ENCODE measurements at places on chromosomes 4 and X.

DNA sequence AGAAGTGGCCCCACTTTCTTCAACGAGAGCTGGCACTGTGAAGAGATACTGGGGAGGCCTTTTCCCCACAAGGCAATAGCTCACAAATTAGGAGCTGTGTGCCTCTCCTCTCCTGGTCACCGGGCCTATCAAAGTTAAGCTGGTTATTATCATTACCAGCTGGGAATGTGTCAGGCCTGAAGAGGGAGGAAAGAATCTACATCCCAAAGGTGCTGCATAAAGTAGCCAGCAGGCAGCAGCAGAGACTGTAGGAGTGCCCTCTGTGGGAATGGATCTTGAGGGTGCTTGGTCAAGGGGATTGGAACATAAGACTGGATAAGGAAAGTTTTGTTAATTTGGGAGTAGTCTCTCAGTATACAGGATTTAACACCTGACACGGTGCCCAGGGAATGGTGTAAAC is 9.1 kb upstream of the TMPRSS11D start:
- DNase-seq: no peak

DNA sequence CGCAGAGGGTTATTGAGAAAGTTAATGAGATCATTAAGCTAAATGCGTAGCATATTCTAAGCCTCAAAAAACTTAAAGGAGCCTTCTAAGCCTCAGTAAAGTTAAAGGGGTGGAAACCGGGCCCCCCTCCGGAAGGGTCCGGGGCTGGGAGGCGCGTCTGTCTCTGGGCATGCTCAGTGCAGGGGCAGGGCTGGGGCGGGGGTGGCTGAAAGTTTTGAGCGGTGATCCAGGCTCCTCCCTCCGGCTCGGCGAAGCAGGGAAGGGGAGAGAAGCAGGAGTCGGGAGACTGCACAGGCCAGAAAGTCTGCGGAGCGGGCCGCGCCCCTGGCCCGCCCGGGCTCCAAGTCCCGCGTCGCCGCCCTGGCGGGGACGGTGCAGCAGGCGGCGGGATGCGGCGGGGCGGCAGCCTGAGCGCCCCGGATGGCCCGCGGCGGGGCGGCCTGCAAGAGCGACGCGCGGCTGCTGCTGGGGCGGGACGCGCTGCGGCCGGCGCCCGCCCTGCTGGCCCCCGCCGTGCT is at the start of gene EVC:
Gene EVC (plus strand): TSS at position 241 of the 518 bp plus-strand sequence. CDS start 180 bp downstream, at position 421.
- DNase-seq: no peak

DNA sequence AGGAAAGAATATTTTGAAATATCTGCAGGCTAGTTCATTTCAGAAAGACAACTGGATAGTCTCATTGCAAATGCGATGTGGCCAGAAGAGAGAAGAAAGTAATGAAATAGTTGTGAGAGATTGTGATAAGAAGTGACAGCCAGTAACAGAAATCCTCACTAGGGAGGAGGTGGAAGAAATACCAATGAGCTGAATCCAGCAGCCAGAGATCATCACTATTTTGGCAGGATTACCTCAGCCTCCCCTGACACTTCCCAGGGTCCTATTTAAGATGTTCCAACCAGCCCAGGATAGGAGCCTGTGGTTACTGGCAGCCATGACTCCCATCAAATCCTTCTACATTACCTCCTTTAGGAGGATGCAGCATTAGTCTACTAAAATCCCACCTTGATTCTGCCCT is 76.7 kb upstream of the ARHGAP24 start:
- DNase-seq: no peak

DNA sequence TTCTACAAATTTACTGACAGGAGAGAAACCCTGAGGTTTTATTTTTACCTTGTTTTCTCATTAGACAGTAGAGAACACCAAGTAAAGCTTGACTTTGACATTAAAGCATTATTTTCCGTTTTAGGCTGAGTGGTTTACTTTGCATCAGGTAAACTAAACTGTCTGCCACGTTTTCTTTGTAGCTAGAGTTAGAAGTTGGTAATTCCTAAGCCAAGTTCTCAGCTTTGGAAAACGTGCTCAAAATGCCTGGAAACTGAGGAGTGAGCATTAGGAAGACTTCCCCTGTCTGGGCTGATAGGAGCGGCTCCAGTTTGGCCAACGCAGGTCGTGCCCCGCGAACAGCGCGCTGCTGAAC is 819 bp downstream of the PDLIM3 start:
- DNase-seq: no peak

GRCh38 chr4:7964890-7965662 is 25.4 kb upstream of the AFAP1 start:
- DNase-seq: no peak

DNA sequence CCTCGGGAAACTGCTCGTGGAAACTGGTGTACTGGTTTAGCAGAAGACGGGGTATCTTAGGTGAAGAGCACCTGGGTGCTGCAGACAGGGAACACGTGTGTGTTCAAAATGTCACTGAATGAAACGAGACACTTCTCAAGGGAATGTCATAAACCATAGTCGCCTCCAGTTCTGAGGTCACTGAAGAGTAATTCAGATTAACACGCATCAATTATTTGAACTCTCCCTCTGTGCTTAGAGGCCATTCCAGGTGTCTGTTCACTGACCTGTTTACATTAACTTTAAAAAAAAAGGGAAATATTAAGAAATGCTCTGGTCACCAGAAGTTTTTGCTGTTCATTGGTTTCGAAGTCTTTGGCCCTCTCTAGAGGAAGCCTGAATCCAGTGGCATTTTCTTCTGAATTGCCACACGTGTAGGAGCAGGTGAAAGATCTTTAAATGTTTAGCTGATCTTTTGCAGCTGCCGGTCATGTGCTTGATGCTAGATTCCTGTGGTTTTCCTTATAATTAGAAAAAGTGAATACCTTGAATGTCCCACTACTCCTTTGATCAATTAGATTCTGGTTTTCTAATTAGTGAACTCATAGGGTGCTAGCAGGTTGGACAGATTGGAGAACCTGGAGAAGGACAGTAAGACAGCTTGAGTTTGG is 330.5 kb downstream of the ARHGAP10 start:
- no peak for DNase-seq

DNA sequence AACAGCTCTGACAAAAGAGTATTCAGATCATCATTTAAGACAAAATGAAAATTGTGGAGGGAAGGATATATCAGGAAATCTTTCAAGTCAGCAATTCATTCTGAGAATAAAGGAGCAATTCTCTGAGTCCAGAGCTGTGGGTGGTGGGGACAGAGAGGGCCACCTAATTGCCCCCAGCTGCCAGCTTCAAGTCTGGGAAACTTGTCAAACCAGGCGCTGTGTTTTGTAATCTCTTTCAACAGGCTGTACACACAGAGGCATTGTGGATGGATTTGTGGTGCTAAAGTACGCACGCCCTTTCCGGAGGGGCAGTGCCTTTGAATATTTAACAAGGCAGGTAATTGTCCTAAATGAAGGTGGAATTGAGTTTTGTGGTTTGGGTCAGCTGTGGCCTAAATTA is 591.1 kb upstream of the BOD1L1 start:
- no peak for DNase-seq

- DNase-seq: no peak
Measured at GRCh38 chr4:145879598-145879997, 59.0 kb downstream of the ZNF827 start.

GRCh38 chr4:142683503-142683902 is 162.6 kb downstream of the INPP4B start:
- no peak for DNase-seq

- DNase-seq: no peak
Measured at GRCh38 chrX:72366178-72366577, 60.5 kb upstream of the CITED1 start.

GRCh38 chr4:1883583-1883982 is 12.4 kb downstream of the NSD2 start:
- DNase-seq: no peak

DNA sequence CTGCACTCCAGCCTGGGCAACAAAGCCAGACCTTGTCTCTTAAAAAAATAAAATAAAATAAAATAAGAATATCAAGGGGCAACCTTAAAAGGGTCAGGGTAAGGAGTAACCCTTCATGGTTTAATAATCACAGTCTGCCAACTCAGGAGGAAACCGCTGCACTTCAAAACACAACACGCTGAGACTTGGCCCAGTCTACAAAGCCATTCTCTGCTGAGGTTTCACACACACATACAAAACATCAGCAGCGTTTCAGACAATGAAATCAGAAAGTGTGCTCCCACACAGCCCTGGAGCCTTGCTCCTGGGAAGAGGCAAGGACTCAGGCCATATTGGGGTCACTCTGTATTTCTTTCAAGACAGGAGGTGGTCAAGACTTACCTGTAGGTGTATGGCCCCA is 18.3 kb downstream of the SCARB2 start:
- no peak for DNase-seq

GRCh38 chrX:30786374-30786773 is 102.7 kb downstream of the TAB3 start:
- no peak for DNase-seq

DNA sequence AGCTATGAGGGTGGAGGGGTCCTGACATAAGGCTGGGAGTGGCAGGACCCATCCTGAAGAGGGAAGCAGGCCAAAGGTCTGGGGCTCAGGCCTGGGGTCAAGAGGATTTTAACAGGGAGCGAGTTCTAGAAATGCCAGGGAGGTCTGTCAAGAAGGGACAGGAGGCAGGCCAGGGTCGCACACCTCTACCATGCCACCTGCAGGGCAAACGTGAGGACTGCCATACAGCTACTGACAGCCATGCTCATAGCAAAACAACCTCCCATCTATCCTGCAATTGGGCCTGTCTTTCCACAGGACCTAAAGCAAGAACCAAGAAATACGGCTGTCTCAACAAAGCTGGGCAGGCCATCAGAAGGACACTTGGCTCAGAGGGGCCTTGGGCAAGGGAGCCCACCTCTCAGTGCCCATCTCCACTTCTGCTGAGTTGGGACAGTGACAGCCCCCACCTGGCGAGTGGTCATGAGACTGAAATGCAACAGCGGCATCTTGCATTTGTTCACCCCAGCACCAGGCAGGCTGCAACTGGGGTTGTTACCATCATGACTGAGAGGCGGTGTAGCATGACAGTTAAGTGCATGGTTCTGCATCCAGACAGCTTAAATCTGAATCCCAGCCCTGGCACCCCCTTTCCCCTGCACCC is 92.7 kb downstream of the WFS1 start:
- no peak for DNase-seq

- DNase-seq: no peak
Measured at GRCh38 chr4:3217771-3218170, 31.2 kb upstream of the MSANTD1 start.

DNA sequence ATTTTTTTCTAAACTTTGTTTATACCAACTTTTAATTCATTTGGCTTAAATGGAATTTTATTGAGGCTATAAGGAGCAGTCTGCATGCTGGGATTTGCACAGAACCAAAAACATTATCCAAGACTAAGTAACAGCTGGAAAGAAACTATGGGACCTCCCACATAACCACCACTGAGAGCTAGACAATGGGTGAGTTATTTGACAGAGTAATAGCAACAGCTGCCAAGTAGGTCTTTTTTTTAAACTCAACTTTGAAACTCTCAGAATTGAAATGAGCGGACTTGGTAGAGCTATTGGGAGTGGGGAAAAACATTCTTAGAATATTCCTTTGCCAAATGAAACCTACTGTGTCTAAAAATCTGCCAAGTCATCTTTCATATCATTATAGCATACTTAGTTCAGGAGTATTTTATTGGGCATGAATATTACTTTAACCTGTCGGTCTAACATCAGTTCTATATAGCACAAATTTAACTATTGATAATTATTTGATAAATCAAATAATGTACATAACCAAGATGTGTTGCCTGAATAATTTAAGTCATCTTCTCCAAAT is 1428.0 kb downstream of the PCDH7 start:
- DNase-seq: no peak

DNA sequence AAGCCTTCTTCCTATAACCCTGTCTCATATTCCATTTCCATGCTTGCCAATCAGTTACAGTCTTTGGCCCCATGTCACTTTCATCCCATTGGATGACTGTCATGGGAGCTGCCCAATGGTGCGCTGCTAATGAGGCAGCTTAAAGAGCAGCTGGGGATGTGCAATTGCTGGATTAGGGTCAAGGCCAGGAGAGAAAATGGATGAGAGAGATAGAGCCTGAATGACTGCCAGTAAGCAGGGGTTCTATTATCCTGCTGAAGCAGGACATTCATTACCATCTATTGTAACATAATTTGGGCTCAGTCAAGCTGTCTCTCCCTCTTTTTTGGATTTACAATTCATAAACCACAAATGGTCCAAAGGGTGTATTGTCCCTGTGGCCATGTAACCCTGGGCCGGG is 909.0 kb downstream of the CENPC start:
- DNase-seq: no peak

- no peak for DNase-seq
Measured at GRCh38 chr4:7663075-7663541, 228.4 kb upstream of the PSAPL1 start.

GRCh38 chr4:159367781-159368080 is 264.9 kb downstream of the RAPGEF2 start:
- no peak for DNase-seq

- DNase-seq: no peak
Measured at GRCh38 chr4:117154251-117154650, 68.9 kb upstream of the TRAM1L1 start.

DNA sequence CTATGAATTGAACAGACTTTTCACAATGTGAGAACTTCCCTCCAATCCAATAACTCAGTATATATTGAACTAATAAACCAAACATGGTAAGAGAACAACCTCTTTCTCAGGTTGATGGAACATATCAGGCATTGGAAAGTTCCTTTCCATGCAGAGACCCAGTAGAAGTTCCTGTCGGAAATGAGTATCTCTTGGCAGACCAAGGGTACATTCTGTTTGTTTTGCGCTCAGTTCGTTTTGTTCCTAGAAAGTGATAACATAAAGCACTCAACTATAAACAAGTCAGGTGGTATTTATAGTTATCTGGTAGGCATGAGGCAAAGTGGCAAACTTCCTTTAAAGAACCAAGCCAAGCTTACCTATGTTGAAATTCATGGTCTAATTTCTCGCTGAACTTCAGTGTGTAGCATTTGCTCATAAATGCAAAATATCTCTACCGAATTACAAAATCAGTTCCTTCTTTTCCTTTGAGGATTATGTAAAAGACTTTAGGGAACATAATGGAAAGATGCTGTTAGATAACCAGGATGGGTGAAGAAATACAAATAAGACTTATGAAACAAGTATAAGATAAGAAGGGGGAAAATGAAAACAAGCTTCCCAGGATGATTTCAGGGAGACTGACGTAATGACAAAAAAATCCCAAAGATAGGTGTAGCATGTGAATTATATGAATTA is 120.3 kb downstream of the ARHGAP24 start:
- no peak for DNase-seq

- DNase-seq: no peak
Measured at GRCh38 chr4:135900956-135901355, 1631.3 kb downstream of the PCDH18 start.

- no peak for DNase-seq
Measured at GRCh38 chr4:26130173-26130572, 190.6 kb upstream of the RBPJ start.

DNA sequence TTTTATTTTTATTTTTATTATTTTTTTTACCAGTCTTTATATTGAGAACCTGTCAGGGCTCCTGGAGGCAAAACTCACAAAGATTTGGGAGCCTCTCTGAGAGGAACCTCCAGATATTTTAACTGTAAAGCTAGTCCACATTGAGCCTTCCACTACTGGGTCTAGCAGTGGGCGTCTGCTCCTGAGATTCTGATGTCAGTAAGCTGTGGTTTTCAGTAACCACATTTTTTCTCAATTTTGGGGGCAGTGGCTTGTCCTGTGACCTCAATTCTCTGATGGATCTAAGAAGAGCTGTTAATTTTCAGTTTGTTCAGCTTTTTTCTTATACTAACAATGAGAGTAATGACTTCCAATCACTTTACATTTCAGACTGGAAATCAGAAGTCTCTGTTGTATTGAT is 23.6 kb upstream of the GPRASP1 start:
- no peak for DNase-seq
